CD4-positive, alpha-beta T cell treated with Interferon gamma for 1 hour (primary cell): ENCODE measurements at places on chromosomes 13 and 19.
A peak's percentile ranks its signal among the peaks of the same experiment; 100 is the strongest.

GRCh38 chr19:46365561-46365960 lies 18.7 kb downstream of the PPP5C start:
- no peak for DNase-seq

DNA sequence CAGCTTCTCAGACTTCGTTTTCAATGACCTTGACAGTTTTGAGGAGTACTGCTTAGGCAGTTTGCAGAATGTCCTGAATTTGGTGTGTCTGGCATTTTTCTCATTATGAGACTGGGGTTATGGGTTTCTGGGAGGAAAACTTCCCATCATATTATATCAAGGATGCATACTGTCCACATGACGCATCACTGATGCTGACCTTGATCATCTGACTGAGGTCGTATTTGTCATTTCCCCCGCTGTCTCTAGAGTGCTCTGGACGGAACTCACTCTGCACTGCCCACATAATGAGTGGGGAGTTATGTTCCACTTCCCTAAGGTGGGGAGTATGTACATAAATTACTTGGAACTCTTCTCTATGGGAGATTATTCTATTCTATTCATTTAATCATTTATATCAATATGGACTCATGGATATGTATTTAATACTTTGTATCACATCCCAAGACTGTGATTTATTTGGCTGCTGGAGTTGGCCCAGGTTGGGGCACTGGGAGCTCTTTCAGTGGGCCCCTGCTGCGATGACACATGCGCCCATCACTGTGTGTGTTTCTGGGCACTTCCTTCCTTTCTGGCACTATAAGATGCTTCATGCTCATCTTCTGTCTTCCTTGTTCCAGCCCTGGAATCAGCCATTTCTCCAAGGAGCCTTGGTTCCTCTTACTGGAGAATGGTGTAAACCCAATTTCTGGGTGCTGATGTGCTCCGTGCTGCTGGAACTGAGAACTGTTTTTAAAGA lies 138.6 kb downstream of the MIPEP start:
- DNase-seq: no peak

DNA sequence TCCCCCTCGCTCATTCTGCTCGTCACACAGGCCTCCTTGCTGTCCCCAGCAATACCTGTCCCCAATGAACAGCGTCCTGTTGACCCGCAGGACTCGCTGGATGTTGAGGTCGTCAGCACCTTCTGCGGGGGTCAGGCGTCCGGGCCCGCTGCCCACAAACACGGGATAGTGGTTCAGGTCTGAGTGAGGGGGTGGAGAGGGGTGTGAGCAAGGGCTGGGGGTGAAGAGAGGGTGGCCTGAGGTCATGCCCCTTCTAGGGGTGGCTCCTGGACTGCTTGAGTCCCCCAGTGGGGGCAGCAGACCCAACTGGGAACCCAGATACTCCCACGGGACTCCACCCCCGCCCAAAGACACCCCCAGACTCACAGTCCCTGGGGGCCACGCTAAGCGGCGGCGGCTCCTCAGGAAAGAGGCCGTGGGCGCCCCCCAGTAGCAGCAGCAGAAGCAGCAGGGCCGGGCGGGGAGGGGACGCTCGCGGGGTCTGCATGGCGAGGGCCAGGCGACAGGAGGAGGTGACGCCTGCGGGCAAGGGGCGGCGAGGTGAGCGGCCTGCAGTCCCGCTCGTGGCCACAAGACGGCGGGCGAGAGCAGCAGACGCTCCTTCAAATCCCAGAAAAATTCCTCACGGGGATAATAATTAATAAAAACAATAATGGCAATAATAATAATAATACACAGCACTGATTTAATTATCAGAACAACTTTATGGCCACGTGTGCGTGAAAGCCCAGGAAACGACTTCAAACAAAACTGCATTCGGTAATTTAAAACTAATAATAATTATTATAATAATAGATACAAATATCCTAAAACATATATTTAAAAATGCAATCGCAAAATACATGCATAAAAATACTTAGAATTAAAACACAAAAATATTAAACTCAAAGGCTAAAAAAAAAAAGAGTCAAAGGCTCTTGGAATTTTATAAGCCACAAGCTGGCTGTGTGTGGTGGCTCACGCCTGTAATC lies 1.2 kb downstream of the SEMA6B start:
- no peak for DNase-seq

- no peak for DNase-seq
Measured at GRCh38 chr13:48370815-48371214, 42.1 kb downstream of the LPAR6 start.

DNA sequence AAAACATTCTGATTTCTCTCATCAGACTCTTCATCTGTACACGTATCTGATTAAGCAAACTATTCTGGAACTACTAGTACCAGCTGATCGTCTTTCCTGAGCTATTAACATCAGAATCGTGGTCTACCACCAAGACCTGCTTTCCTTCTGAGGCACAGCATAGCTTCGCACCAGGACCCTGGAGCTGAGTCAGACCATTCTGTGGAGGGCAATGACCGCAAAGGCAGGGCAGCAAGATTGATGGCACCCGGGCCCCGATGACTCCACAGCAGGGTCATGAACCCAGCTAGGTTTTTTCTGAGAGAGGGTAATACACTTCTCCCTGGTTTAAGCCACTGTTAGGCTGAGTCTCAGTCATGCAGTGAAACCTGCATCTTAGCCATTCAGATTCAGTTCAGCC lies 158.7 kb upstream of the GPR12 start:
- no peak for DNase-seq

- no peak for DNase-seq
Measured at GRCh38 chr13:107457686-107458085, 757.6 kb downstream of the LIG4 start.

- peak; percentile 69 for DNase-seq
Measured at GRCh38 chr19:55283548-55284377, at the start of gene BRSK1. Gene BRSK1 (plus strand): TSS chr19:55283997. CDS start chr19:55284443, 446 bp downstream.

DNA sequence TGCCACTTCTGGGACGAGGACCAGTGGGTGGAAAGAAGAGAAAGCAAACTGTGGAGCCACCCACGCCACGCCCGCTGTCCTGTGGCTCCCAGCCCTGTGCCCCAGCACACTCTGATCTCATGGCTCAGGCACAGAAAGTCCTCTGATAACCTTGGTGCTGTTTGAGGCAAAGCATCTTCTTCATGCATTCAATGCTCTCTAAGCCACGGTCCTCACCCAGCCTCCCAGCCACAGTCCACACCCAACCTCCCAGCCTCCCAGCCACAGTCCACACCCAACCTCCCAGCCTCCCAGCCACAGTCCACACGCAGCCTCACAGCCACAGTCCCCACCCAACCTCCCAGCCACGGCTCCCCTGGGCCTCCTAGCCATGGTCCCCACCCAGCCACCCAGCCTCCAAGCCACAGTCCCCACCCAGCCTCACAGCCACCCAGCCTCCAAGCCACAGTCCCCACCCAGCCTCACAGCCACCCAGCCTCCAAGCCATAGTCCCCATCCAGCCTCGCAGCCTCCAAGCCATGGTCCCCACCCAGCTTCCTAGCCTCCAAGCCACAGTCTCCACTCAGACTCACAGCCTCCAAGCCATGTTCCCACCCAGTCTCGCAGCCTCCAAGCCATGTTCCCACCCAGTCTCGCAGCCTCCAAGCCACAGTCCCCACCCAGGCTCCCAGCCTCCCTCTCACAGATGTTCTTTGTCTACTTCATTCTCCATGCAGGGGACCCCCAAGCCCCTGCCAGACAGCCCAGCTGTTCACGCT lies 74.9 kb downstream of the SOX1 start:
- DNase-seq: no peak

- no peak for DNase-seq
Measured at GRCh38 chr13:62035981-62036380, 620.3 kb upstream of the PCDH20 start.

- DNase-seq: no peak
Measured at GRCh38 chr19:33283589-33283988, 18.7 kb downstream of the CEBPA start.

GRCh38 chr13:27977476-27978300 lies 8.6 kb upstream of the CDX2 start:
- DNase-seq: no peak

- no peak for DNase-seq
Measured at GRCh38 chr13:94249512-94249911, 230.0 kb downstream of the DCT start.

GRCh38 chr19:49196527-49197240 lies 39.1 kb downstream of the TRPM4 start:
- no peak for DNase-seq

GRCh38 chr13:83498481-83499190 lies 383.6 kb downstream of the SLITRK1 start:
- DNase-seq: no peak

DNA sequence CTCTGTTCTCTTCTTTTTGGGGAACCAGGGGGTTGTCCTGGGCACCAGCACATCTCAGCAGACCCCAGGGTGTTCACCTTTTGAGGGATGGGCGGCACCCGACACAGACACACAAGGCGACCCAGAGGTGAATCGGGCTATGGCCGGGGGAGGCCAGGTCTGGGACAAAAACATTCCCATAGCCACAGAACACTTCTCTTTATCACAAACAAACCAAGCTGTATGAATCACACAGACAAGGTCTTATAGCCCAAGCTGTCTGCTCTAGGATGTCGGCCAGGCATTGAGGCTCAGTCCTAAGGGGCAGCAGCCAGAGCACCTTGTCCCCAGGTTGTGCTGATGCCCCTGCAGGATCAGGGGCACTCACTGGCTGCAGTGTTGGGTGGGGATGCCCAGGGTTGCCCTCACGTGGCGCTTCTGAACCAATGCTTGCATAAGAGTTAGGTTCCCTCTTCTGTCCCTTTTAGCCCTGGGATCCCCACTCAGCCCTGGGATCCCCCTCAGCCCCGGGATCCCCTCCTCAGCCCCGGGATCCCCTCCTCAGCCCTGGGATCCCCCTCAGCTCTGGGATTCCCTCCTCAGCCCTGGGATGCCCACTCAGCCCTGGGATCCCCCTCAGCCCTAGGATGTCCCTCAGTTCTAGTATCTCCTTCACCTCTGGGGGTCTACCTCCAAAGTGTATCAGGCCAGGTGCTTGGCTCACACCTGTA lies 26.9 kb downstream of the MAU2 start:
- no peak for DNase-seq

GRCh38 chr13:71454509-71454908 lies 412.5 kb downstream of the DACH1 start:
- DNase-seq: no peak

GRCh38 chr19:41224632-41225031 lies 5.6 kb downstream of the AXL start:
- no peak for DNase-seq

DNA sequence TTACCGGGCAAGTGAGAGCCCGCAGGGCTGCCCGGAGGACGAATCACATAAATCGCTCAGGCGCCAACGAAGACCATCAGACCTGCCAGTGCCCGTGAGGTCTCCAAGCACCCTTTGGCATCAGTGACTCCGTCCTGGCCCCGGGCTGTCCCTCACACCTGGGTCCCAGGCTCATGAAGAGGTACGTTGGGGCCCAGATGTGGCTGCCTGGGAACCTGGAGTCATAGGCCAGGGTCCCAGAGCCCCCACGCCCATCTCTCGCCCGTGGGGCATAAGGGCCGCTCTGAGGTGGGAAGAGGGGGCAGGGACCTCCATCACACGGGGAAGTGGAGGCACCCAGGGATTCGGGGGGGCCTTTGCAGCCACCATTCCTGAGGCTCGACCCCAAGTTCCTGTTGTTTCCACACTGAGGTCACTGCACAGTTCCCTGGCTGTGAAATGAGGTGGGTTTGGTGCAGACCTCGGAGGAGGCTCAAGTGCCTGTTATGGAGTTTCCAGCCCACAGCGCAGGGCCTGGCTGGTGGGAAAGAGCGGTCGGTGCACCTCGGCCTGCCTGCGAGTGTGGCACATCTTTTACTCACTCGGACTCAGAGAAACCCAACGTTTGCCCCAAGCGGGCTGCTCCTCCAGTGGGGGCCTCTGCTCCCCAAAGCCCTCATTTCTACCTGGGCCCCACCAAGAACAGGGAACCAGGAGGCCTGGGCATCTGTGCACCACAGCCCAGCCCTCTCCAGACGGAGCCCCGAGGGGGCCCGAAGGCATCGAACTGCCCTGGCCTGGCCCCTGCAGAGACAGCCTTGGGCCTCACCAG lies 35.9 kb upstream of the C13orf46 start:
- DNase-seq: no peak

DNA sequence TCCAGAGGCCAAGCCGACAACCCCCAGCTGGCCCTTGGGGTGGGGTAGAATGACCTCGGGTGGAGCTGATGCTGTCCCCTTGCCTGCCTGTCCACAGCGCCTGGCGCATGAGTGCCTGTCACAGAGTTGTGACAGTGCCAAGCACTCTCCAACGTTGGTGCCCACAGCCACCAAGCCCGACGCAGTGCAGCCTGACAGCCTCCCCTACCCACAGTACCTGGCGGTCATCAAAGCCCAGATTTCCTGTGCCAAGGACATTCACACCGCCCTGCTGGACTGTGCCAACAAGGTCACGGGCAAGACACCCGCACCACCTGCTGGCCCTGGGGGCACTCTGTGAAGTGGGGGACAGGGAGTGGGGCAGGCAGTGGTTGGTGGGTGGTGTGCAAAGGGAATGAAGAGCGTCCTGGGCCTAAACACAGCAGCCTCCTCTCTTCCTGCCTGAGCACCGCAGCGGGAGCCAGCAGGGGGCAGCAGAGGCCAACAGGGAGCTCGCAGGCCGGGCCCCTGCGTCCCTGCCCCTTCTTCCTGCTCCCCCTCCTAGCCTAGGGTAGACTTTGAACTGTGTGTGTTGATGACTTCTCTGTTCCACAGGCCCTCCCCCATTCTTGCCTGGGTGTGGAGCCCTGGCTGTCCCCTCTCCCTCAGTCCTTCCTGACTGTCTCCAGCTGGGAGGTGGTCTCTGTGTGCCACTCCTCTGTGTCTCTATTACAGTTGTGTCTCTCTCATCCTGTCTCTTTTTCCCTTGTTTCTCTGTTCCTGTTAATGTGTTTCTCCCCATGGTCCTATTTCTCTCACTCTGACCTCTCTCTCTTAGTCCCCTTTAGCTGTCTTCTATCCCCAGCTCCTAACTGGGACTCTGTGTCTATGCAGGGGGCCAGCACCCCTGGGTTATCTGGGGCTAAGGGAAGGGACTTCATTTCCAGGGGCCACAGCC lies 6.5 kb downstream of the MED29 start:
- DNase-seq: peak; percentile 93

DNA sequence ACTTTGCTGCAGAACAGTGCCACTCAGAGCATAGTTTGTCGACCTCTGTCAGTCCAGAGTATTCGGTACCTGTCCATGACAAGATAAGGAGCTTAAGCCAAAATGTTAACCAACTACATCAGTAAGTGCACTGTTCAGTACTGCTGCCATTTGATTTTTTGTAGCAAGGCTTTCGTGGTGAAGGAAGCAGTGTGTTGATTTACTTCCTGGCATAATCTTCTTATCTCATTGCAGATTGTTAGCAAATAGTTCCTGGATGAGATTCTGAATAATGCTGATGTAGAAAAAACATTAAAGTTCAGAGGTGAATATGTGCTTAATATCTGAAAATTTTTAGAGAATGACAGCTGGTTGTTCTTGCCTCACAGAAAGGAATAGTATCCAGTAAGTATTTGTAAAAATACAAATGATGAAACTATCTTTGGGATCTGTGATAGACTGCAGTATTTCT lies 85.7 kb downstream of the LRRC63 start:
- DNase-seq: no peak

GRCh38 chr13:24270639-24271141 lies 38.7 kb upstream of the C1QTNF9 start:
- DNase-seq: peak; percentile 76

- no peak for DNase-seq
Measured at GRCh38 chr13:109870274-109870673, 83.9 kb upstream of the IRS2 start.
